ENCODE measurements at places on chromosomes 3 and 15.

- peak; percentile 24 for DNase-seq
These were observed 70.5 kb upstream of the BOC start for GRCh38 chr3:113140876-113141275.

DNA sequence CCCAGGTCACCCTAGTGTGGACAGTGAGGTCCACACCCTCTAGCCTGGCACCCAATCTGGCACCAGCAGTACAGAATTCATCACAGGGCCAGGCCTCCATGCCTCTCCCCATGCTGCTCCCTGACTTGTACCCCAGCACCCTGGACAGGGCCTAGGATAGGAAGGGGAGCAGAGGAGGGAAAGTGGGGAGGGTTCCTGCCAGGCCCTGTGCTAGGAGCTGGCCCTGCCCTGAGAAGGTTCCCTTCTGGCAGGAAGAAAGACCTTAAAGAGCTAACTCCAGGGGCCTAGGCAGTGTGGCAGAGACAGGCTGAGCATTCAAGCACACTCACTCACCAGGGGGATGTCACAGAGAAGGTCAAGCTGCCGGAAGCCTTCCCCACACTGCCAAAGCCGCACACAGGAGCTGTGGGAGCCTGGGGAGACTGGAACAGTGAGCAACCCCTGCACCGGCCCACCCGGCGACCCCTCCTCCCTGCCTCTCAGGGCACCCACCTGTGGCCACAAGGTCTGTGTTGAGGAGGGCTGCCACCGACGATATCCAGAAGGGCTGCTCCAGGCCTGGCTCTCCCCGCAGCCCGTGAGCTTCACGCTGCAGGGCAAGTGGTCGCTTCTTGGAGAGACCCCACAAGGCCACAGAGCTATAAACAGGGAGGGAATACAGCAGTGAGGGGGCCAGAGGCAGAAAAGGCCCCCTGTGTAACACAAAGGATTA lies 7.4 kb downstream of the RRP9 start:
- no peak for DNase-seq

DNA sequence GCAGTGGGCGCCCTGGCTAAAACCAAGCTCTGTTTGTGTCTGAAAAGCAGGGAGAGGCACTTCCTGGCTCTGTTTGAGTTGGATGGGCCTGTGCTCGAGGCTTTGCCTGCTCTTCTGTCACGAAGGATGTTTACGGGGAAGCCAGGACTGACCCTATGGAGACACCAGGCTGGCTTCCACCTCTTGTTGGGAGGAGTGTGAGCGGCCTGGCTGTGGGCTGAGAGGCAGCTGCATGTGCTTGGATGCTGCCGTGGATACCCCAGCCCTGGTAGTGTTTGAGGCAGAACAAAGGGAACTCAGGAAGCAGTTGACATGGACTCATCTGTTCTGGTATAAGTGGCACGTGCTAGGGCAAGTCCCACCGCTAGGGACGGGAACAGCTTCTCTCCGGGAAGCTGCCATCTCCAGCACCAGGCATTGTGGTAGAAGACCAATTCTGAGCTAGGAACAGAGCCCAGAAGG lies 17.6 kb upstream of the SLC41A3 start:
- no peak for DNase-seq

- no peak for DNase-seq
These were observed 7.2 kb downstream of the HERC1 start for GRCh38 chr15:63826528-63826927.

- no peak for DNase-seq
These were observed 143.6 kb upstream of the UBE2E1 start for GRCh38 chr3:23662079-23662617.

GRCh38 chr3:50194903-50195500 lies 3.6 kb downstream of the GNAT1 start:
- peak; percentile 16 for DNase-seq

- no peak for DNase-seq
These were observed 254.7 kb downstream of the EDEM1 start for GRCh38 chr3:5442106-5442785.

GRCh38 chr3:69368129-69368741 lies 17.7 kb downstream of the FRMD4B start:
- no peak for DNase-seq

GRCh38 chr15:52678468-52679231 lies 538 bp downstream of the ATOSA start:
- peak; percentile 39 for DNase-seq

GRCh38 chr3:22555753-22556435 lies 647.2 kb upstream of the UBE2E2 start:
- DNase-seq = no peak

- DNase-seq = no peak
These were observed 24.2 kb downstream of the MITF start for GRCh38 chr3:69763458-69763857.

DNA sequence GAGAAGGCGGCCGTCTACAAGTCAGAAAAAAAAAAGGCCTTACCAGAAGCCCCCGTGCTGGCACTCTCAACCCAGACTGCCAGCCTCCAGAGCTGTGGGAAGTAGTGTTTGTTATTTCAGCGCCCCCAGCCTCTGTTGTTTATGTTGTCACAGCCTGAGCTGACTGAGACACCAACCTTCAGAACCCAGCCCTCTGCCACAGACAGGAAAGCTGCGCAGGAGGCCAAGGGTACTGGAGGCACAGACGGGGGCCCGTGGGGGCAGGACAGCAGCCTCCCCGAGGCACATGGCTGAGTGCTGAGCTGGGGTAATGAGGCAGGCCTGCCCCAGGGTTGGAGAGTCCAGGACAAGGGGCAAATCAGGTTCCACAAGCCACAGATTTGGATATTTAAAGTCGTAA lies 33.7 kb downstream of the HCN4 start:
- no peak for DNase-seq

GRCh38 chr3:50316657-50317242 lies 5.8 kb downstream of the HYAL2 start:
- peak; percentile 61 for DNase-seq

GRCh38 chr15:59398220-59398619 lies 25.5 kb upstream of the MYO1E start:
- no peak for DNase-seq

DNA sequence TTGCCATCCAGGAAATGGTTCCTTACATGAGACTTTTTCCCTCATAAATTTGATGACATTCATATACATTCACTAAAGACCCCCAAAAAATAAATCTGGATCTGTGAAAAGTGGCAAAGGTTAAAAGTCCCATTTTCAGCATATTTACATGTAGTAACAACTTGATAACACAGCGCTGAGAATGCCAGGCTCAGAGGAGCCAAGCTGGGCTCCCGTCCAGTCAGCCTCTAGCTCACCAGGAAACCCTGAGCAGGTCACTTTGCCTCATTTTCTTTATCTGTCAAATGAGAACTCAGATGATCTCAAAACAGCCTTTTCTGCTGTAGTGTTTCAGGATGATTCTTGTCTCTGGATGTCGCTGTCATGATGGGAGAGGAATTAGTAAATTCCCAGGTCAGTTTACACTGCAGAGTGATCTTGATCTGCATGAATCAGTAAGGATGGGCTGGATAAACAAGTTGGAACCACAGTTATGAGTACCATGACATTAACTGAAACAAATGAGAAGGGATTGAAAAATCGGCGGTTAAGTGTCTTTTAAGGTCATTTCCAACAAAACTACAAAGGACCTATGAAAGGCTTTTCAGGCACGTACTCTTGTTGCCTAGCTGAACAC lies 82.8 kb downstream of the PPARG start:
- no peak for DNase-seq

- no peak for DNase-seq
These were observed 50.8 kb downstream of the SEMA3G start for GRCh38 chr3:52393959-52394670.

GRCh38 chr15:75785771-75786574 lies 57.3 kb upstream of the UBE2Q2 start:
- DNase-seq = no peak

GRCh38 chr3:71121429-71122167 lies 461.9 kb downstream of the FOXP1 start:
- DNase-seq = no peak

DNA sequence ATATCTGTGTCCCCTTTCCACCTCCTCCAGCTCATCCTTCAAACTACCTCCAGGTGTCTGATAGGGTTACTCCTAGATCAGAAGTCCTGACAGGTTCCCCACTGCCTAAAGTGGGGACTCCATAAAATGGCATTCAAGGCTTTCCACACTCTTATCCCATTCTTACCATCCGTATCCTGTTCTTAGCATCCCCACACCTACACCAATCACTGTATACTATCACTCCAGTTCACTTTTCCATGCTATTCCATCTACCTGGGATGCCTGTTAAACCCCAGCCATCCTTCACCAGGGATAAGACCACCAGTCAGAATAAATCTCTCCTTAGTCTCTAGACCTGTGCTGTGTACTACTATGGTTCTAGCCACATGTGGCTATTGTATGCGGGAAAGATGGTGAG lies 19.1 kb downstream of the SSR3 start:
- DNase-seq = no peak

GRCh38 chr3:31255007-31255581 lies 277.6 kb upstream of the STT3B start:
- DNase-seq = no peak

- DNase-seq = peak; percentile 45
These were observed 72.9 kb downstream of the LRRC28 start for GRCh38 chr15:99324082-99324620.

- no peak for DNase-seq
These were observed 173.7 kb upstream of the SLC2A2 start for GRCh38 chr3:171200052-171200749.
